Ureter (tissue), 1 donor: ENCODE measurements at places on chromosomes 12 and 14. TPM values are rescaled to one million over a fixed set of nuclear protein-coding genes. Genes with fewer than 3 reads are reported as not detected.

GRCh38 chr12:119673634-119674033 is 5.7 kb downstream of the PRKAB1 start:
- DNase-seq = no peak

DNA sequence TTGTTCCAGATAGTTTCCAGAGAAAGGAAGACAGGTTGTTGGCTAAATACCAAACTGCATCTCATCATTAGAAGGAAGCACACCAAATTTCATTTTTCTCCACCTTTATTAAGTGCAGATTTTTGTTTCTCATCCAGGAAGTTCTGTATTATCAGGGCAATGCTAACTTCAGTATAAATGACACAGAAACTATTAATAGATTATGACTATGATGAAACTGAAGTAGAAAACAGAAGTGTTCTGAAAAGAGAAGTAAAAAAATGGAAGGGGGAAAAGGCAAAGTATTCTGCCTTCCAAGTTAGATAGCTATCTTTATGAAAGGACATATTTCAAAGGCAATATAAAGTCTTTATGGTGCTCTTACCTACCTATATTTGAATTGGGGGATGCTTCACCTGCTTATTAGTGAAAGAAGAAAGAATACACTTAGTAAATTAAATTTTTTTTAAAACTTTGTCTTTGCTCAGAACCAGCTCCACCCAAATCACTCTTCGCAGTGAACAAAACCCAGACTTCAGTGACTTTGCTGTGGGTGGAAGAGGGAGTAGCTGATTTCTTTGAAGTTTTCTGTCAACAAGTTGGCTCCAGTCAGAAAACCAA is 223.9 kb downstream of the PTPRO start:
- no peak for DNase-seq

Gene MYF6
- not detected for total RNA-seq

DNA sequence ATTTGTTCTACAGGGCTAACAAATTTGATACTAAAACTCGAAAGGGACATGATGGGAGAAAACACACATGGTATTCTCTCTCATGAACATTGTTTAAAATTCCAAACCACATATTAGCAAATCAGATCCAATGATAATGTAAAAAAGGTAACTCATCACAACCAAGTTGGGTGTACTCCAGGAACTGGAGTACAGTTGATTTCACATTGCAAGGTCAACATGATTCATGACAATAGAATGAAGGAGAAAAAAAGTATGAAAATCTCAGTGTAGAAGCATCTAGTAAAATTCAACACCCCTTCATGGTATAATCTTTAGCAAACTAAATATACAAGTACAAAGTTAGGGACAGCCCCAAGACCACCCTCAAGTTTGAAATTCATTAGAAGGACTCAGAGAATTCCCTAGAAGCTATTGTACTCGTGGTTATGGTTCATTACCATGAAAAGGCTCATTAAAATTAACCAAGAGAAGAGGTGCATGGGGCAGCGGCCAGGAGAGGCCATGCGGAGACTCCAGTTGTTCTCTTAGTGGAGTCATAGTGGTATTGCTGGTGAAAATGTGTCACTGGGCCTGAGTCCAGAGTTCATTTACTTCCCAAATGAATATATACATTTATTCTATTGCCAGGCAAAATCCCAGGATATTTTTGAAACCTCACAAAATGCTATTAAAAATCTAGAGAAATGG is 3.1 kb upstream of the CDCA4 start:
- no peak for DNase-seq
